ENCODE measurements at places on chromosomes 5 and 9. TPM values are rescaled to one million over a fixed set of nuclear protein-coding genes. Genes with fewer than 3 reads are reported as not detected.

Gene ZDHHC11B
- 14.9 TPM for total RNA-seq

Gene NMRK1
- 38.5 TPM for total RNA-seq

- H3K27ac ChIP-seq = peak overlapping the region; percentile 96
- no peak for DNase-seq
- H3K36me3 ChIP-seq = peaks cover 37% of the 10 kb centered on the region
- peak overlapping the region; percentile 78 for H3K4me3 ChIP-seq
Observed at GRCh38 chr5:58458743-58459145, 1.1 kb downstream of the PLK2 start.

- H3K4me3 ChIP-seq = no peak overlapping the region
- peaks cover 24% of the 10 kb centered on the region for H3K4me1 ChIP-seq
- H3K27me3 ChIP-seq = no peaks in the 10 kb centered on the region
- H3K36me3 ChIP-seq = no peaks in the 10 kb centered on the region
Observed at GRCh38 chr9:110994771-110995241, 43.5 kb downstream of the LPAR1 start.

Gene ADGRV1
- 49.7 TPM for total RNA-seq

DNA sequence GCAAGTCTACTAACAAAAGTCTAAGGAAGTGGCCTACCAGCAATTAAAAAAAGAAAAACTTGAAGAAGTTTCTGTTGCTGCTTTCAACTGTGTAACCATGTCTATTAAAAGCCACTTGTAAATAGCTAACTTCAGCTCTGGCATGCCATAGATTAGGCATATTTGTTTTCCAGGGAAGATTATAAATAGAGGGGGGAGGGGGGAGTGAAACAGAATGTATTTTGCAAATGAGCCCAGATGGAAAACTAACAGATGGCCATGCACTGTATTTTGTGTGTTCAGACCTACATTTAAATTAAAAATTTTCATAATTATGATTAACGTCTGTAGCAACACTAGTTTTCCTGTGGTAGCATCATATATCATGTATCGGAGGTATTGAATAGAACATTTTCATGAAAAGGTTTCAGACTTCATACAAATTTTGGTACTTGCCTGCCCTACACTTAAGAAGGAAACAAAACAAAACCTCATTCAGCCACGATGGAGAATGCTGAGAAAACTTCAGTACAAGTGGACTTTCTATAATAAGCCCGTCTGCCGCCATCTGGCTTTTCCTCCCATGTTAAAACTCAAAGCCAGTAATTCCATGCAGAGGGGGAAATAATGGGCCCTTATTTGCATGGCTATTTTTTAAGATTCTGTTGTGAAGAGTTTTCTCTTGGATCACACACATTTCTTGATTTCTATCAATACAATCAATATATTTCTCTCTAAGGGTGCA is 220.4 kb upstream of the SMARCA2 start:
- H3K4me3 ChIP-seq = no peak overlapping the region
- H3K27me3 ChIP-seq = no peaks in the 10 kb centered on the region

- H3K4me1 ChIP-seq = no peaks in the 10 kb centered on the region
- H3K4me3 ChIP-seq = no peak overlapping the region
- no peaks in the 10 kb centered on the region for H3K27me3 ChIP-seq
Observed at GRCh38 chr5:16654647-16655334, 38.0 kb upstream of the RETREG1 start.

DNA sequence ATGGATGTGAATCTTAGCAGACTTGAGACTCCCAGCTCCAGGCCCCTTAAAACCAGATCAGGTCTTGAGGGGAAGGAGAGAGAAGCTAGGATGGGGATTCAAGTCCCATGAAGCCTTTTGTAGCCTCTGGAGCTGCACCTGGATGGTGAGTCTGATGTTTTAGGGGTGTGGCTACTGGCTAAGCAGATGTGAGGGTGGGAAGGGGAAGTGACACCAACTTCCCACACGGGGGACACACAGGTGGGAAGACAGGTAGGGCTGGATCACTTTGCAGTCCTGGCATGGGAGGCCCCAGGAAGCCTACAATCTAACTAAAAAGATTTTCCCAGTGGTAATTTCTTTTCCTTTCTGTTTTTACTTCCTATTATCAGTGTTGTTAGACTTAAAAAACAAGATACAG is 38.7 kb upstream of the UBAP2 start:
- no peak overlapping the region for H3K27ac ChIP-seq
- H3K27me3 ChIP-seq = no peaks in the 10 kb centered on the region
- peaks cover 9% of the 10 kb centered on the region for H3K4me1 ChIP-seq
- DNase-seq = no peak

Gene VDAC1
- 125 TPM for total RNA-seq

Gene INSL4
- total RNA-seq = not detected

GRCh38 chr9:120713257-120714087 is 798 bp downstream of the MEGF9 start:
- H3K4me3 ChIP-seq = peak overlapping the region; percentile 92
- peak overlapping the region; percentile 90 for H3K27ac ChIP-seq
- peaks cover 44% of the 10 kb centered on the region for H3K4me1 ChIP-seq
- H3K36me3 ChIP-seq = peaks cover 7% of the 10 kb centered on the region
- no peaks in the 10 kb centered on the region for H3K27me3 ChIP-seq

DNA sequence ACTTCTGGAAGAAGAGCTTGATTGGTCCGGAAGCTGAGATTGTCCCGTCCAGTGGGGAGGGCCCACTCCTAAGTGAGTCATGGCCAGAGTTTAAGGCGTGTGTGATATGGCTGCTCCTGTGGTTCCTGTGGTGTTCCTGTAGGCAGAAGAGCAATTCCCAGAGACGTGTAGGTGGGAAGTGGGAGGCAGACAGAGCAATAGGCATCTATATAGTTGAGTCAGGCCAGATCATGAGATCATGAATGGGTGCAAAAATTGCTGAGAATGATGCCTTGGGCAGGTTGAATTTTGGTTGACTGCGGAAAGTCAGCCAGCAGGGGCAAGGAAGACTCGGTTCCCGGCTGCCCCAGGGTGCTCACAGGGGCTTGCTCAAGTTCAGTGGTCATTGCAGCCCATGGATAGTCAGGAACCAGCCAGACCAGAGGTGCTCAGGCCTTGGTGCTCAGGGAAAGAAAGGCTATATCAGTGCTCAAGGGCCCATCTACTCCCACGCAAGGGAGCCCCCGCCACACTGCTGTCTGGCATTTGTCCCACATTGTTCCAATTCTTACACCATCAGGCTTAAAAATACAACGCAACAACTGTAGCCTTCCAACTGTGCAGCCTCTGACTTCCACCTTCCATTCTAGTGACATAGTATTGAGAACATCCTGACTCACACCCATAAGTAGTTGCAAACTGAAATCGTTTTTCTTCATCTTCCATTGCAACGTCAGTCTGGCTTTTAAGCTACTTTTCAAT is 21.0 kb upstream of the GSN start:
- DNase-seq = peak; percentile 45
- no peaks in the 10 kb centered on the region for H3K36me3 ChIP-seq
- H3K4me3 ChIP-seq = no peak overlapping the region
- H3K27me3 ChIP-seq = no peaks in the 10 kb centered on the region
- no peaks in the 10 kb centered on the region for H3K4me1 ChIP-seq

- H3K27ac ChIP-seq = no peak overlapping the region
- H3K27me3 ChIP-seq = no peaks in the 10 kb centered on the region
- H3K4me1 ChIP-seq = no peaks in the 10 kb centered on the region
- H3K4me3 ChIP-seq = no peak overlapping the region
- no peak for DNase-seq
Observed at GRCh38 chr9:7392148-7392547, 407.4 kb downstream of the DMAC1 start.
